Activated B cell treated with CpG ODN at 0.5 μM for 24 hours (primary cell): ENCODE measurements at places on chromosomes 4 and X. TPM values are rescaled to one million over a fixed set of nuclear protein-coding genes. Genes with fewer than 3 reads are reported as not detected.

GRCh38 chr4:151643564-151643963, 117.2 kb downstream of the GATB start:
- no peak for DNase-seq

DNA sequence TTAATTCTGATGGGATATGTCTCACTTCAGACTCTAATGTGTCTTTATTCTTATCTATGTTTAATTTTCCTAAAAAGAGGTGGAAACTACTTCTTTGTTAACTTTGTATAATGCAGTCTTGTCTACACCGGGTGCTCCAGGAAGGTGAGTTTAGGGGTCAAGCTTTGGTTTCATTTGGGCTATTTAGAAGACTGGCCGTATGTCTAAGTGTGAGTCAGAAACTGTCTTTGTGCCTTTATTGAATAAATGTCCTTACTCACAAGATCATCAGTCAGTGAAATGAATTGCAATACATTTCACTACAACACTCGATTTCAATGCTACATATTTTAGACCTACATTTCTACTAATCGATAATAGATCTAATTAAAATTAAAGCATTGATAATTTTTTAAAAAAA, 56.2 kb downstream of the PROM1 start:
- DNase-seq = no peak

DNA sequence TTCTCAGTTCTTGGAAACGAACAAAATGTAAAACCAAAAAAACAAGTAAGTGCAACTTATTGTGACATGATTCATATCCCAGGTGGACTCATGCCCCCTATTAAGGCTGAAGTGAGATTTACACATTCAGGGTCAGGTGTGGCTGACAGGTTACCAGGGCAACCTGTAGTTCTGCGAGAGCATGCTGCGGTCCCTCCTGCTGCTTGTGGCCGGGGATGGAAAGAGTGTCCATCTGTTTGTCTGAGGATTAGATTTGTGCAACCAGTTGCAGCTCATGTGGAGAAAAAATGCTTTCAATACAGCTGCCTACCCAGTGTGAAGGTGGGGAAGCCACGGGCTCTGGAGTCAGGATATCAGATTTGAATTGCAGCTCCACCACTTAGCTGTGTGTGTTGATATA, 78.8 kb downstream of the FAM184B start:
- no peak for DNase-seq

GRCh38 chrX:13226214-13226613, 93.6 kb downstream of the ATXN3L start:
- DNase-seq = no peak

GRCh38 chr4:8542776-8543525, 37.2 kb upstream of the GPR78 start:
- DNase-seq = no peak

GRCh38 chrX:24838629-24839028, 144.9 kb downstream of the POLA1 start:
- DNase-seq = no peak

GRCh38 chr4:163620738-163621137, 126.2 kb downstream of the TMA16 start:
- no peak for DNase-seq

The TLR2 gene
- total RNA-seq = 3.6 and 4.3 TPM in 2 replicates
